ENCODE measurements at places on chromosomes 1 and 21. TPM values are rescaled to one million over a fixed set of nuclear protein-coding genes. Genes with fewer than 3 reads are reported as not detected.

GRCh38 chr1:195202241-195202640, 1406.0 kb downstream of the KCNT2 start:
- no peak for DNase-seq

Gene LENEP
- 0.94 TPM for total RNA-seq

DNA sequence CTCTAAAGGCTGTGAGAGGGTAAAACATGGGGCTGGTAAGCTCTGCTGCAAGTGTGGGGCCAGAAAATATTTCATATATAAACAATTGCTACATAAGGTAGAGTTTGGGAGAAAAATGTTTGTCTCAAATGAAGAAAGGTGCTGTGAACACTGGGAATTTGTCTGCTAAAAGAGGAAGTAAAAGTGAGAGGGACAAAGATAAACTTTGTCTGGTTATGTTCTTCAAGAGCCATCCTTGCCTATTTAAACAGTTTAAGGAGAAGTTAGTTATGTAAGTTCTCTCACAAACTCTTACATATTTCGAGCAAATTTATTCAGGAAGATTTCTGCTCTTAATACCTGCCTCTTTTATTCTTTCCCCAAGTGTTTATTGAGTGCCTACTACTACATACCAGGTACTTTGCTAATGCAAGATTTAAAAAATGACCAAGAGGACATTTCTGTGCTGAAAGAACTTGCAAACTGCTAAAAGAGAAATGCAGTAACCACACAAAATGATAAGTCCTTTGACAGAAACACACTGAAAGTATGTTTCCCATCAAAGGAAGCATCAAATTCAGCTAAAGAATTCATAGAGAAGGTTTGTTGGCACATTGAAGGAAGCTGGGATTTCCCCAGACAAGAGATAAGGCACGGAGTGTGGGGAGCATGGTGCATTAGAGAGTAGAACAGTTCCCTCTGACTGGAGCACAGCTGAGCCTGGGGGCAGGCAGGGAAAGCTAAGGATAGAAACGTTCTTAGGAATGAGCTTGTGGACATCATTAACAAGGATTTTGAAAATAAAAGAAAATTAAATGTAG, 549.1 kb downstream of the PTBP2 start:
- no peak for DNase-seq

DNA sequence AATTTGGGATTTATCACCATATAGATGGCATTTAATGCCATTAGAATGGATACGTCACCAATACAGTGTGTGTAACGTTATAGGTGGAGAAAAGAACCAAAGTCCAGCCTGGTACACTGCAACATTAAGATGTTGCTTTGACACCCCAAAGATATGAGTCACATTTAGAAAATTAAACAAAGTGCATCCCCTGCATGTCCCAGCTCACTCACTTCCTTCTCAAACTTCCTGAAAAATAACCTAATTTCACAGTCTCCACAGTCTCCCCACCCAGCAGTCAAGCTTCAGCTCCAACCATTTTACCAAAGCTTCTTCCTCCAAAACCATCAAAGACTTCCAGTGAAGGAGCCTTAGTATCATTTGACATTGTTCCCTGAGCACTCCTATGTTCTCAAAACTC, 111.9 kb downstream of the OMA1 start:
- DNase-seq, result no peak

GRCh38 chr1:147246044-147246690, 3.7 kb downstream of the CHD1L start:
- DNase-seq, result no peak

Gene EPHB2
- 14.6 TPM for total RNA-seq

- no peak for DNase-seq
These were observed 13.8 kb upstream of the FNBP1L start for GRCh38 chr1:93434088-93434487.

Gene KRTAP22-1
- not detected for total RNA-seq

- DNase-seq, result no peak
These were observed 35.9 kb downstream of the VTCN1 start for GRCh38 chr1:117174851-117175250.

DNA sequence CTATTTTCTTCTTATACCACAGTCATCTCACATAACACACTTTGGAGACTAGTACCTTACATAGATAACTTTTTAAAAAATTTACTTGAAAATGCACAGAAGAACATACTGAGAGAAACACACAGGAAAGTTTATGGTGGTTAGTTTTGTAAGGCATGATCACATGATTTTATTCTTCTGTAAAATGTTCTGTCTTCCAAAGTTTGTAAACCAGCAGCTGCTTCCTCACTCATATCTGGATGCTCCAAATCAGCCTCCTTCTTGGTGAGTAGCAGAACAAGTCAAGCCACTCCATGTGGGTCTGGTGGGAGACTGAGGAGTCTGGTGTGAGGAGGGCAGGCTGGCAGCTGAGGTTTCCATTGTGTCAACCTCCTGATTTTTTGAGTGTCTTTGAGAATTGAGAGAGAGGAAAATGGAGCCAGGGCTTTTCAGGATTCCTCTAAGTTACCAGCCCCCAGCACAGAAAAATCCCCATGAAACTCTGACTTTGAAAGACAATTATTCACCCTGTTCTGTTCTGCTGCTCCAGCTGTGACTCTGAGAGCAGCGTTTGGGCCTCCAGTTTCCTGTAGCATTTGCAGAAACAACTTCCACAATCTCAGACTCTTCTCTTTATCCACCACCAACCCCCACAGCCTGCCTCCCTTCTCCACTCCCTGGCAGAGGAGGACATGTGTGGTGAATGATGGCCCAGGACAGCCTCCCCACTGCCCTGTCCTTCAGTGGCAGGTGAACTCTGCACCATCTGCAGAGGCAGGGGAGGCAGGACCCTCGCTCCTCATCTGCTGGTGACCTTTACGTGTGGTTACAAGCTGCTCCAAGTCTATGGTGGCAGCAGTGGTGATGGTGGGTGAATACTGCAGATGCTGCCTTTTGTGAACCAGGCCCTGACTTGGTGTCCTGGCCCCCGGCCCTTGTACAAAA, 82.3 kb downstream of the FCRL5 start:
- no peak for DNase-seq

- no peak for DNase-seq
These were observed 200.9 kb downstream of the DISC1 start for GRCh38 chr1:231827337-231828105.

Gene GPR25
- total RNA-seq, result not detected

- DNase-seq, result no peak
These were observed 67.8 kb downstream of the MORN1 start for GRCh38 chr1:2323451-2323974.

DNA sequence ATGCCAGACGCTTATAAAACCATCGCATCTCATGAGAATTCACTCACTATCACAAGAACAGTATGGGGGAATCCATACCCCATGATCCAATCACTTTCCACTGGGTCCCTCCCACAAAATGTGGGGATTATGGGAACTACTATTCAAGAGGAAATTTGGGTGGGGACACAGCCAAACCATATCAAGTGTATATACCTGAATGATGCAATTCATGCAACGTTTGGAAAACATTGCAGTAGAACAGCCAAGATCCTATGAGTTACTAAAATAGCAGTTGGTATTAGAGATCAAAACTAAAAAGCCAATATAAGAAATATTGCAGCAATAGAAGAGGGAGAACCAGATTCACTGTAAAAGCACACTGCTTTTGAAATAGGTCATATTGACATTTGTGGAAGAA, 1543.9 kb upstream of the B3GALT2 start:
- no peak for DNase-seq

Gene FCRL1
- total RNA-seq, result 0.21 TPM

- DNase-seq, result no peak
These were observed 45.5 kb downstream of the DHRS3 start for GRCh38 chr1:12572522-12572921.

Gene AMY1C
- not detected for total RNA-seq

Gene PLA2G2A
- total RNA-seq, result 165 TPM

DNA sequence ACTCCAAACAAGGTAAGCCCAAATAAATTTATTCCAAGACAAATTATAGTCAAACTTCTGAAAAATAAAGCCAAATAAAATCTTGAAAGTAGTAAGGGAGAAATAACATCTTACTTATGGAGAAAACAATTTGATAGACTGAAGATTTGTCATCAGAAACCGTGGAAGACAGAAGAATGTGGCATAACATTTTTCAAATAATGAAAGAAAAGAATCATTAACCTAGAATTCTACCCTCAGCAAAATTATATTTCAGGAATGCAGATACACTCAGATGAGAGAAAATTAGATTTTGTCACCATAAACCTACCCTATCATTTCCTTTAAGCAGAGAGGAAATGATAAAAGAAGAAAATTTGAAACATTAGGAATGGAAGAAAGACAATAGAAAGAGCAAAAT, 27.3 kb upstream of the PADI1 start:
- no peak for DNase-seq

Gene RXRG
- total RNA-seq, result 0.86 TPM

DNA sequence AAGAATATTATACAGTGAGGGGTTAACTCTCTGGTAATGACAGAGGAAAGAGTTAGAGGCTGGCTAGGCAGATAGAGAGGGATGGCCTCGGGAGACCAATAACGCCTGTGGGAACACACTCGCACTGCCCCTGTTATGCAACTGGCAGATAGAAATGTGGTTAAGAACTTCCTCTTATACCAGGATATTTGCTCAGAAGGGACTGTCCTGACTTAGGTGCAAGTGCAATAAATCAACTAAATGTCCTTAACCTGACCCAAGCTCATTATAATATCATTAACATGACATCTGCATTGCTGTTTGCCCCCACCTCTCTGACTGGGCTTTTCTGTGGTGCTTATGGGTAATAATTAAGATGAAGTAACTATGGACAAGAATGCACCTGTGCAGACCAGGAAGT, 1518.0 kb downstream of the NCAM2 start:
- DNase-seq, result no peak

GRCh38 chr21:41929248-41929647, 24.6 kb downstream of the C2CD2 start:
- DNase-seq, result no peak

Gene TMEM125
- total RNA-seq, result 12.1 TPM

DNA sequence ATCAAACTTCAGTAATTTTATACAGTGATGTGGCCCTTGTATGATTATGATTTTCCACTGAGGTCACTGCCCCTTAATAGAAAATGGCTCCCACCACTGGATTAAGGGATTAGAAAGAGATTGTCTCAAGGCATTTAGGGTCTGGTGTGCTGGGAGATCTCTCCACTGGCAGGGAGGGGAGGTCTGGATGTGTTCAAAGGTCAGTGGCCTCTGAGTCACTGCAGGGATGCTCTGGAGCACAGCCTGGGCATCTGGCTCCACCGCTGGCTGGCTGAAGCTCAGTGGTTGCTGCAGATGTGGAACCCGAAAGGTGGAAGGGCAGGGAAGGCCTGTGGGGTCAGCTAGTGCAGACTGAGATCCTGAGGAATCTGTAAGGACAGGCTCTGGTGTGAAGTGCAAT, 18.3 kb upstream of the CHI3L1 start:
- no peak for DNase-seq

GRCh38 chr1:162538815-162539431, 22.6 kb upstream of the UAP1 start:
- DNase-seq, result no peak

DNA sequence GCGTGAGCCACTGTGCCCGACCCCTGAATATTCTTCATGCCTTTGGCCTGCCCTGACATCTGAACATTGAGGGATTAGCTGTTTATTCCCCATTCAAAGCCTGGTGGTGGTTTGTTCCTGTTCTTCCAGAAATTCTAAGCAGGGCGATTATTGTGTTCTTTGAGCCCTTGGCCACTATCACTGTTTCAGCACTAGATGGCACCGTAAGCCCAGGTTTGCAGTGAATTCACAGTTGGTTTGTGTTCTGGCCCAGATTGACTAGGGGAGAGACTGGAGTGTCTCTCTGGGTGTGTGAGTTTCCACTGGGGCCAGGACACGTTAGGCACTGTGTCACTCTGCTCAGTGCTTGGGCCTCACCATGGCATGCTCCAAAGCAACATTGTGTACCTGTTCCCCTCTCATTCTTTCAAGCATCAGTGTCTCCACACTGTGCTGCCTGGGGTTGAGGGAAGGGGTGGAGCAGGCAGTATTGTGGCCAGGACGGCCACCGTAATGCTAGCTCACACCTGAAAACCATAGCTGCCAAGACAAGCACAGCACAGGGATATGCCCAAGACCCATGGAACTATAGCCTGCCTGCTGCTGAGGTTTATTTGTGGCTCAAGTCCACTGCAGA, 52.7 kb downstream of the PKN2 start:
- DNase-seq, result no peak

DNA sequence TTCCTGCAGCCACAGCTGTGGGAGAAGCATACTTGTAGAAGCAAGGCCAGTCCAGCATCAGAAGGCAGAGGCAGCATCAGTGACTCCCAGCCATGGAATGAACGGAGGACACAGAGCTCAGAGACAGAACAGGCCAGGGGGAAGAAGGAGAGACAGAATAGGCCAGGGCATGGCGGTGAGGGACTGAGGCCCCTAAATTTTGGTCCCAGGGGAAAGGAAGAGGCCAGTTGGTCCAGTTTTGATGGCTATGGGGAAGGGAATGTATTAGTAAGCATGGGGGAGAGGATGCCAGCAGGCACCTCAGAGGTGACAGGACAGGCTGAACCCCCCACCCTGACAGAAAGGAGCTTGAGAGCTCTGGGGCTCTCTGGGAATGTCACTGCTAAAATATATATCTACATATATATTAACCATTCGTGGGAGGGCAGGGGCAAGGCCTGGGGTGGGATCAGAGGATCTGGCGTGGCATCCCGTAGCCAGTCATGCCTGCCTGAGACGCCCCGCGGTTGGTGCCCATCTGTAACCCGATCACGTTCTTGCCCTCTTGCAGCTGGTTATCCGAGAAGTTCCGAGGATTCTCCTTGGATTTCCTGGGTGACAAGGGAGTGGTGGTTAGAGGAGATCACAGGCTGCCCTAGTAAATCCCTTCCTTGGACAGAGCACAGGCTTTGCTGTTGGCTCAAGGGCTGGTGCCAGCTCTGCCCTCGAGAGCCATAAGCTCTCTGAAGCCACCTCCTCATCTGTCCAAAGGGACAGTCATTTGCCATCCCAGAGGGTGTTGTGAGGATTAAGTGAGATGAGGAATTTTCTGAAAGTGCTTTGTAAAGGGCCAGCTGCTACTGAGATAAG, 6.7 kb downstream of the TAGLN2 start:
- no peak for DNase-seq

Gene CD1E
- total RNA-seq, result 0.52 TPM

GRCh38 chr1:170874671-170875070, 60.7 kb upstream of the MROH9 start:
- no peak for DNase-seq

Gene BMP8B
- 3.7 TPM for total RNA-seq

GRCh38 chr1:176603696-176604095, 140.7 kb downstream of the PAPPA2 start:
- no peak for DNase-seq

DNA sequence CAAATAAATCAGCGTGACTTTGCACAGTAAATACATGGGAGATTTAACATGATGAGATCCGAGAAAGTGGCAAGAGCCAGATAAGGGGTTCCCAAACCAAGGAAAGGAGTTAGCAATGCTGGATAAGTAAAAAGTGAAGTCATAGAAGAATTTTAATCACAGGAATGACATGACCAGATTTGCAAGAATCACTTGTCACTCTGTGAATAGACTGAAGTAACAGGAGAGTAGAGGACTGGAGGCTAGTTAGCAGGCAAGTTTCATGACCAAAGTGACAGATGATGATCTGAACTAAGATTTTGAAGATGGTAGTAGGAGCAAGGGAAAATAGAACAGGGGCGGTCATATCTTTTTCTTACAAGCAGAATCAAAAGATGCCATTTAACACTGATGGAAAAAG, 8.4 kb downstream of the CFH start:
- DNase-seq, result no peak
